ENCODE measurements at places on chromosomes 6 and 20.

- no peak for DNase-seq
Measured at GRCh38 chr20:44181611-44182010, 5.4 kb downstream of the JPH2 start.

- DNase-seq: no peak
Measured at GRCh38 chr6:157464653-157465535, 83.9 kb downstream of the ZDHHC14 start.

- no peak for DNase-seq
Measured at GRCh38 chr6:48426636-48427035, 315.6 kb upstream of the PTCHD4 start.

GRCh38 chr6:100232781-100233573 lies 231.7 kb downstream of the SIM1 start:
- DNase-seq: no peak

DNA sequence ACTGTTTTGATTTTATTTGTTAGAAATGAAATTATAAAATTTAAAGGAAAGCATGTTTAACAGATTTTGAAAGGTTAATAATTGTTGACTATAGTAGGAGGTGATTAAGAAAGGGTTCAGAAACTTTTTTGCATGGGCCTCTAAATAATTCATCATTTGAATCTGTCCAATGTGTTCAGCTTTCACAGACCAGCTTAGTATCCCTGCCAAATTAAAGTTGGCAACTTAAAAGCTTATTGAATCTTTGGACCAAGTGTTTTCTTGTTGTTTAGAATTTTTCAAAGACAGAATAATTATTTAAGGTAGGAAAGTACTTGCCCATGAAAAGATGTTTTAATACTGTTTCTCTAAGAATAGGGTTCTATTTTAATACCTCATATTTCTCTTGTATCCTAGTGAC lies 466.0 kb downstream of the GJA1 start:
- DNase-seq: no peak

DNA sequence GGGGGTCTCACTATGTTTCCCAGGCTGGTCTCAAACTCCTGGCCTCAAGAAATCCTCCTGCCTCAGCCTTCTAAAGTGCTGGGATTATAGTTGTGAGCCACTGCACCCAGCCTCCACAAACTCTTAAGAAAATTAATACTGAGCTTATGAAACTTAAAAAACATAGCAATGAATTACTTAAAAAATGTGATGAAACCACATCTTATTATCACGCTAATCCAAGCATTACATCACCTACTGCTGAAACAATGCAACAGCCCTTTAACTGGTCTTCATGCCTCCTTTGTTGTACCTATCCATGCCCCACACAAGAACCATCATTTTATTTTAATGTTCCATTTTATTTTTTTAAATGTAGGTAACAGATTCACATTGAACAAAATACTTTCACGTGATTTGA lies 24.9 kb downstream of the SESN1 start:
- DNase-seq: no peak

- no peak for DNase-seq
Measured at GRCh38 chr6:26258212-26258977, 106.6 kb upstream of the BTN3A2 start.

DNA sequence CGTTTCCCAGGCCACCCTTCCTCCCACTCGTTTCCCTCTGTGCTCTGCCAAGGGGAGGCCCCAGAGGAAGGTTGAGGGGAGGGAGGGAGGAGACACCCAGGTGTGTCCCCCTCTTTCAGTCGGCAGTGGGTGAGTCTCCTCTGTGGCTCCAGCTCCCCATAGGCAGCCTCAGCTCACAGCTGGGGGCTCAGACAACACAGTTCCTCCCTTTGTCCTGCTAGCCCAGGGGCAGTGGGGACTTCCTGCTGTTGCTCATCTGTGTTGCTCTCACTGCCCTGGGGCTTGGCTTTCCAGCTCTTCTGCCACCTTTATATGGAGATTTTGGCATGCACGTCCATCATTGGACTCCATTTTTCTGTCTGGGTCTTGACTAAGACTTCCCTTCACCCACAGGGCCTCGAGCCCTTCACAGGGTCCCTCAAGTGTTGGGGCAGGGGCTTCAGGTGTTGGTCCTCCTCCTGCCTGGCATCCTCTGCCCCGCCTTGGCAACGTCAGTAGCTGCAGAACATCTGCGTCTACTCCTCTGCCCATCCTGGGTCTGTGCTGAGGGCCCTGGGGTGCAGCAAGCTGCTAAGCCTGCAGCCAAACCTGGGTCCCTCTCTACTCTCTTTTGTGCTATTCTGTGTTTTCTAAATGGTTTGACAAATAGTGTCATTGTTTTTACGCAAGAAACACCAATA lies 190.6 kb upstream of the PMEPA1 start:
- DNase-seq: no peak

DNA sequence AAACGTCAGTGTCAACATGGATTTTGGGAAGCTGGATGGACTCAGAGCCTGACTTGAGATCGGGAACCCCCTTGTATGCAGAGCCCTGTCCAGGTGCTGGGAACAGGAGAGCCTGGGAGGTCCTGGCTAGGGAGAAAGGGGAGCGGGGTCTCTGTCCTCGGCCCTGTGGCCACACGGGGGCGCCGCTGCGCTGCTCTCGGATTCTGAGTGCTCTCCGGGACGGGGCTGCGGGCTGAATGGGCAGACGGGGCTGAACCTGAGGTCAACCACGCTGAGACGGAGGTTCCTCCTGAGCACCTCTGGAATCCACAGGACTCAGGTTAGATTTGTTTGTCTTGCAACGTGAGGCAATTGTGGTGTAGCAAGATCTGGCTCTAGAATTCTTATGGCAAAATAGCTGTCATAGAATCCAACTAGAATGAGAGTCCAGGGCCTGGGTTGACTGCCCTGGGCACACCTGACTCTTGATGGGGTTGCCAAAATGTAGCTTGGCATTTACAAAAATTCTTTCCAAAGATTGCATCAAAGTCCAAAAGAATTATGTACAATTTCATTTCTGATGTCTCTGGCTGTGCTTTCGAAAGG lies 20.6 kb upstream of the HLA-F start:
- peak; percentile 71 for DNase-seq

DNA sequence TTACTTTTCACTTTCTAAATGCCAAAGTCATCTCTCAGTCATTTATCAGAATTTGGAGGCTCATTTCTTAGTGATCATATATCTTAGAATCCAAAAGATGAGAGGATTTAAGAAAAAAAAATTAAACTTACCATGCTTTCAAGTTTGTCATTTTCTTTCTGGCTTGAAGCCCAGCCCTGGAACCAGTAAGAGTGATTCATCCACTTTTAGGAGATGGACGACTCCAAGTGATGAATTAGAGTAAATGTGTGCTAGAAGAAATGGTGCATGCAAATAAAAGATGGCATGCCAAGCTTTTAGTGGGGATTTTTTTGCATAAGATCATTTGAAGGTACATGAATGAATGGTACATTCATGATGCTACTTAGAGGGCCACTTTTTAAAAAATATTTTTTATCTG lies 20.1 kb downstream of the PLCB1 start:
- no peak for DNase-seq

DNA sequence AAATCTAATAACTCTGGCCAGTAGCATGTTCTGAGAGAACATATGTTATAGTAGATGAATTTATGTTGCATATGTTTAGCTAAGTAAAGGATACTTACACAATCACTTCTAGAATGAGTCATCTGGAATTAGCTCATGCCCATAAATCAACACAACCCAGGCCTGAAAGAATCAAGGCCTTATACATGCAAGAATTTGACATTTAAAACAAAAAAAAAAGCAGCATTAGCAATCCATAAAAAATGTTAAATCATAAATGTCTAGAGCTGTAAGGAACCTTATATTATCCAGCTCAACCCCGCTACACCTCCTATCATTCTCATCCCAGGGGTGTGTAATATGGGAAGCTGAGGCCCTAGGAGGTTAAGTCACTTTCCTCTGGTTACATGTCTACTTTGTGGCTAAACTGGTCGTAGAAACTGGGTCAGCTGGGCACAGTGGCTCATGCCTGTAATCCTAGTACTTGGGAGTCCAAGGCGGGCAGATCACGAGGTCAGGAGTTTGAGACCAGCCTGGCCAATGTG lies 105.2 kb upstream of the CARMIL1 start:
- DNase-seq: no peak

DNA sequence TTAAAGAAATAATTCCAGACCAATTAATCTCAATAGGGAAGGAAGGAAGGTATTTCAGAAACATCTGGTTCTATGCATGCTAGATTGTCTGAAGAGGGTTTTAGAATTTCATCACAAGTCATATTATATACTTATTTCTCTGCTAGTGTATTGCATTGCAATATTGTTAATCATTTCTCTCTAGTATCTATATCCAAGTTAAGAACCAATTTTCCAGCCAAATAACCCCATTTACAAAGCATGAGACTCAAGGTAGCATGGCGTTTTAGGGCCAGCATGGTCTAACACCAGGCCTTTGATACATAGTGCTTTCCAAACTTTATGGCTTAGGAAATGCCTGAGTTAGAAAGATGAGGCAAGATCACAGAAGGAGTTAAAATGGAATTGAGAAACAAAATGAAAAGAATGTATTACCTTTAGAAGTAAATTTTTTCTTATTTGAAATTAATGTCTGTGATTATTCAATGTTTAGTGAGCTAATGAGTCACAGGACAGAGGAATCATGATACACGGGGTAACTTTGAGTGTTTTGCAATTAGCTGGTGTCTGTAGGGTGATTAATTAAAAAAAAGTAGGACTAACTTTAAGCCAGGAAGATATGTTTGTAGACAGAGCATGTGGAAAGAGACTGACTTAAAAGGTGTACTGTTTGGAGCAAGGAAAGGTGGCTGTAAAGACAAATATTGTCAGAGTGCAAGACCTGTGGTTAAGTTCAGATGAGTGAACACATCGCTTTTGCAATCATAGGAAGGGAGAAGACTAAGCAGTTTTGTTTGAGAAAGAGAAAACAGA lies 1006.2 kb upstream of the CITED2 start:
- no peak for DNase-seq
